ENCODE measurements at places on chromosomes 6 and 20.

DNA sequence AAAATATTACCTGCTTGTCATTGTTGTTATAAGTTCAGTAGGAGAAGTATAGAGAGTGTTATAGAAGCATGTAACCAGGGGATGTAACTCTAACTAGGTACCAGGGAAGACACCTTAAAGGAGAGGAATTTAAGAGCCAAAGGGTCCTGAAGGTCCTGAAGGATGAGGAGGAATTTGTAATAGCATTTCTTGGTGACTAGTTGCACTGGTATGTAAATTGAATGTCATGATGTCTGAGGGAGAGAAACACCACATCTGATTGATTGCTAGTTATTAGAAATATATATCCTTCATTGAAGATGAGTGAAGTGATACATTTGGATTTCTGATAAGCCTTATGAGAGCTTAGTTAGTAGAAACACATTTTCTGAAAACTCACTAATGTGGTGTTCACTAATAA is 643.8 kb downstream of the RFPL4B start:
- DNase-seq: no peak

DNA sequence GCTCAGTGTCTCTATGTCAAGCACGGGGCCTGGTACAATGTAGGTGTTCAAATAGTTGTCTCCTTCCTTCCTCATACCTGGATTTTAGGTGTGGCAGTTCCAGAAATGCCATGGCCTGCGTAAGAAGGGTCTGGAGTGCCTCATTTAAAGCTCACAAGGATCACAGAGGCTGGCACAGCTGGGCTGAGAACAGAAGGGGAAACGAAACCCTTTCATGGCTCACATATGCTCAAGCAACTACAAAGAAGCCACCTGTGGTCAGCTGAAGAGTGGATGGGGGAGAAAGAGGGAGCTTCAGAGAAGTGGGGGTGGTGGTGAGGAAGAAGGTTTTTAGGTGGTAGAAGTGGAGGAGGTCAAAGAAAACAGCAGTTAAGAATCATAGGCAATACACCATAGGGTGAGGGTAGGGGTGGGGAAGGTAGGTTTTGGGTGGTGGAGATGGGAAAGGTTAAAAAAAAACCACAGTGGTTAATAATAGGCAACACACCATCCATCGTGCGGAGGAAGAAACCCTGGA is 17.0 kb upstream of the TOP1 start:
- no peak for DNase-seq

- DNase-seq: no peak
These were observed 71.2 kb upstream of the PLCB4 start for GRCh38 chr20:8997701-8998117.

DNA sequence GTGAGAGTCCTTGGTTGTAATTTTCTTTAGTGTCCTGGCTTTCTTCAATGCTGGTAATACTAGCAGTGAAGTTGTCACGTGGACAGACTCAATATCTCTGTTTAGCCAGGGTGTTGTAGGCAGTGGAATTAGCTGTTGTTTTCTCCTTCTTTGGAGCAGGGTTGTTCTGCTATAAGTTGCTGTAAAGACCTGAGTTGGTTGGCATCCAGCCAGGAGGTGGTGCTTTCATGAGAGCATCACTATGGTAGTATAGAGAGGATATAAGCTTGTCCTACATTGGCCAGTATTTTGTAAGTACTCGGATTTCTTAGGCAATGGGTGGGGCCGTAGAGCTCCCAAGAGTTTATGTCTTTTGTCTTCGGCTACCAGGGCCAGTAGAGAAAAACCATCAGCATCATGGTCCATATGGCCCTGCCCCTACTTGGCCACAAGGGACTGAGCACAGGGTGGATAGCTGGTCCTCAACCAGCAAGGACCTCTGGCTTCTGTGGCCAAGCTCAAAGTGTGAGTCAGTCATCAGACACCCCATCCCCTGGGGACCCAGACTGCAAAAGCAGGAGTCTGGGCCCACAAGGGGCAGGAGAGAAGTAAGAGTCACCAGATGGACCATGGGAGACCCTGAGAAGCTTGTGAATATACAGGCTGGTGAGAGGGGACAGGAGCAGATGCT is 127.9 kb upstream of the NXT1 start:
- DNase-seq: no peak

GRCh38 chr6:163289447-163289846 is 125.1 kb upstream of the QKI start:
- no peak for DNase-seq

DNA sequence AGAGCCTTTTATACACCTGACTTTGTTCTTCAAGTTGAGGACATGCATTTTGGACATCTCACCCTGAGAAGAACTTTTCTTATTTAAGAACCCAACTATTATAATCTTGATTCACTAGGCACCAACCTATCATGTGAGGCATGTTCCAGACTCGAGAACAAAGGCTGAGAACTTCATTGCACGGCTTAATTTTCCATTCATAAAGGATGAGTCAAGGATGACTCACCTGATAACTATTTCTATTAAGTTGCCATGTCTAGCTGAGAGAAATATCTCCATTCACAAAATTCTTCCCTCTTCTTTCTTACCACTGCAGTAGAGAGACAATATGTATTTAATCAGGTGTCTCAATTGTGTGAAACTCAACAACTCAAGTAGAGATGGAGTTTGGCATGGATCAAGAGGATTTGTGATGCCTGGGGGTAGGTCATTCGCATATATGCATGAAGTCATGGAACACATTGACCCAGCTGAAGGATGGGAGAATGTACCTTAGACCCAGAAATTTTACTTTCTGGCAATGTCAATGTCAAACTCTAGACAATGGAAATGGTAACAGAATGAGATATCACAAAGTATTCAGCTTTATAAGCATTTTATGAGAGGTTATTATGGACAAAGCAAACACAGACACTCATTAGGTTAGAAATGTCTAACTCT is 208.7 kb upstream of the PRND start:
- DNase-seq: no peak

DNA sequence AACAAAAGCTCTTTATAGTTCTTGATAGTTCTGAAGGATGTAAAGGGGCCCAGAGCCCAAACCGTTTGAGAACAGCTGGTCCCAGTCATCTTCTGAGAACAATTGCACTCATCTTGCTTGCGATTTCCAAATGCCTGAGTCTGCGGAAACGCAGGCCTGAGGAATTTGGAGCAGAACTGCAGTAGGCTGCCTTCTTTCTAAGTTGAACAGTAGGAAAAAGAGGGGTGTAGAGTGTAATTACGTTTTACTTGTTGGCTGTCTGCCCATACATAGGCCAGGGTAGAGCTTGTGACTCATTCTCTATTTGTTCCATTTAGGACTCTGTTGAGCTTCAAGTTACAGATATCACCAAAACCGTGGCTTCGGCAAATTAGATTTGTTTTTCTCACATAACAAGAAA is 42.0 kb upstream of the KIF16B start:
- no peak for DNase-seq

- no peak for DNase-seq
These were observed 105.0 kb upstream of the EDN1 start for GRCh38 chr6:12185081-12185673.

- DNase-seq: no peak
These were observed 21.6 kb downstream of the DSE start for GRCh38 chr6:116392132-116393013.
